ENCODE measurements at places on chromosomes 1 and 21.

GRCh38 chr1:33714421-33714820 is 149.5 kb upstream of the HMGB4 start:
- no peak for DNase-seq

DNA sequence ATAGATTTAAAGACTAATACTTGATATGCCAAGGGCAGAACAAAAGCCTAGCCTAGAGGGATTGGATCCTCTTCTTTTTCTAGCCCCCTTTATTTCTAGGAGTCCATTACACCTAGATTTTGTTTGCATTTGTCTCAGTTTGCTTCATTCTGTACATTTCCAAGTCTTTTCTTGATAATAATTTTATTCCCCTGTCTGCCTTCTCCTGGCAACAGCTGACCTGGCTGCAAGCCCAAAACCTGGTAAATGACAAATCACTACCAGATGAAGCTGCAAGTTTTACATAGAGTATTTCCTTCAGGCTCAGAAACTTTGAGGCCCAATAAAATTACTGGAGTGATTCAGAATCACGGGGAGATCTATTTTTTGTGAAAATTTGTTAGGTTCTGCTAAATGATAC is 36.5 kb upstream of the LHX8 start:
- DNase-seq, result no peak

- DNase-seq, result no peak
Measured at GRCh38 chr1:56473582-56474270, 105.6 kb downstream of the PLPP3 start.

GRCh38 chr1:150498342-150498741 is 9.6 kb upstream of the ECM1 start:
- no peak for DNase-seq

- DNase-seq, result no peak
Measured at GRCh38 chr1:203140743-203141520, 13.4 kb downstream of the ADORA1 start.

GRCh38 chr1:193348091-193348768 is 161.8 kb upstream of the B3GALT2 start:
- DNase-seq, result no peak

DNA sequence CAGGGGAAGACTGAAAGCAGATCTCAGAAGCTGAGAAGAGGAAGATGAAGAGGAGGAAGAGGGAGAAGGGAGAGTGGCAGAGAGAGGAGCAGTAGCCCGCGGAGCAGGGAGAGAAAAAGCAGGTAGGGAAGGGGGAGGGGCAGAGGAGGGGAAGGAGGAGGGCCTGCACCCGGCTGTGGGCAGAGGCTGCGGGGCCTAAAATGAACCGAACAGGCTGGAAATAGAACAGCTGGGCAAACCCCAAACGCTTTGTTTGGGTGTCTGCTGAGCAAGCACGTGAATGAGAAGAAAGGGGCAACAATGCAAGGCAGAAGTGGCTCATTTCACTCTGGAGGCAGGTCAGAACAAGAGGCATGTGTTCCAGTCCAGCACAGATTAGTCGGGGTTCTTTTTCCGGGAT is 33.5 kb downstream of the KCNC4 start:
- DNase-seq, result no peak

GRCh38 chr1:172272087-172272486 is 148.4 kb upstream of the C1orf105 start:
- DNase-seq, result no peak

- DNase-seq, result no peak
Measured at GRCh38 chr1:178899402-178899801, 28.5 kb upstream of the ANGPTL1 start.

DNA sequence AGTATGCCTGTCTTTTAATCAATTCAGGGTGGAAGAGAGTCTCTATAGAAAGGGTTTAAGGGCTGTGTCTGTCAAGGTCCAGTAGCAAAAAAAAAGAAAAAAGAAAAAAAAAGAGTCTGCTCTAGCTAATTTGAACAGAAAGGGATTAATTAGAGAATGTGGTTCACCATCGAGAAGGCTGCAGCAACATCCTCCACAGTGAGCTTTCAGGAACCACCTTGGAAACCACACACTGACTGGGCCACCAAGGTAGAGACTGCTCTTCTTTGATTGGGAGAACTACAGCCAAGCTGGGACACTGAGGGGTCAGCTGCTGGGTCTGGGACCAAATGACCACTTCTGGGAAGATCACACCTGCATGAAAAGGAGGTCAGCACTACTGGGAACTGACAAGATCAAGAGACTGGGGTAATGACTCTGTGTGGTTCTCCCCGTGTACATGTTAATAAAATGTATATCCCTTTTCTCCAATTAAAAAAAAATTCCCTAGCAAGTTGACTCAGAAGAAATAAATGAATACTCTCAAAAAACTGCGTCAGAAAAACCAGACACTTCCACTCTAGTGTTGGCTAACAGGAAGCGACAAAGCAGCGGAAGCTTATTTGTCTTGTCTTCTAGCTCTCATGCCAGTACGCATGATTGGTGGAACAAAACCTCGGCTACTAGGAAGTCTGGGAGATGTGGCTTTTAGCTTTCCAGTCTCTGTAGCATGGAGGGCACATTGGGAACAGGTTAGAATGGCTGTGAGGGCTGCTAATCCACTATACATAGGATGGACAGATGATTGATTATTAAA is 60.0 kb upstream of the IVNS1ABP start:
- no peak for DNase-seq

DNA sequence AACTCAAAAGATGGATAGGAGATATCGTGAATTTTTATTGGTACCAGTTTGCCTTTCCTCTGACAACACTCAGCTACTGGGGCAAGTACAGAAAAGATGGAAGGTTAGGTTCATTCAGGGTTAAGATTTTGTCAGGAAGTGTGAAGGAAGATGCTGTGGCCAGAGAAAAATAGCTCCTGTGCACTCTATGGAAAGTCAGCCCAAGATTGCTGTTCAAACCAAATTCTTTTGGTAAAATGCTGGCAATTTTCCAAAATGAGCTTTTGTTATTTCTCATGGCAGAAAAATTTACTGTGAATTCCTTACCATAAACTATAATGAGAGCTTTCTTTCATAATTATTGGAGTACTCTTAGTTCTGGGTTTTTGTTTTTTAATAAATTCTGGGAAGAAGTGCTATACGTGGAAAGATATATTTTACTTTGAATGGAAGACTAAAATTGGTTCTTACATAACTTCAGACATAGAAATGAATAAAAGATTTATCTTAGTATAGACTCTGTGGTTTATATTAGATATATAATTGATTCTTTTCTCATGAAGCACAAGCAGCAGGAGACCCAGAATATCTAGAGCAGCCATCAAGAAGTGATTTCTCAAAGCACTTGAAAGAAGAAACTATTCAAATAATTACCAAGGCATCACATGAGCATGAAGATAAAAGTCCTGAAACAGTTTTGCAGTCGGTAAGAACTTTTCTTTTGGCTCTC is 112.2 kb downstream of the USP25 start:
- no peak for DNase-seq

GRCh38 chr1:81549588-81550127 is 251.1 kb upstream of the ADGRL2 start:
- no peak for DNase-seq

GRCh38 chr1:19644681-19645410 is 735 bp downstream of the NBL1 start:
- DNase-seq, result no peak

GRCh38 chr1:35557118-35557610 is at the start of gene KIAA0319L:
Gene KIAA0319L, minus strand, starts transcription at chr1:35557403. Its CDS starts 2,912 bp downstream, at chr1:35554491.
- no peak for DNase-seq

GRCh38 chr1:41322835-41323234 is 38.4 kb upstream of the FOXO6 start:
- DNase-seq, result peak; percentile 47

DNA sequence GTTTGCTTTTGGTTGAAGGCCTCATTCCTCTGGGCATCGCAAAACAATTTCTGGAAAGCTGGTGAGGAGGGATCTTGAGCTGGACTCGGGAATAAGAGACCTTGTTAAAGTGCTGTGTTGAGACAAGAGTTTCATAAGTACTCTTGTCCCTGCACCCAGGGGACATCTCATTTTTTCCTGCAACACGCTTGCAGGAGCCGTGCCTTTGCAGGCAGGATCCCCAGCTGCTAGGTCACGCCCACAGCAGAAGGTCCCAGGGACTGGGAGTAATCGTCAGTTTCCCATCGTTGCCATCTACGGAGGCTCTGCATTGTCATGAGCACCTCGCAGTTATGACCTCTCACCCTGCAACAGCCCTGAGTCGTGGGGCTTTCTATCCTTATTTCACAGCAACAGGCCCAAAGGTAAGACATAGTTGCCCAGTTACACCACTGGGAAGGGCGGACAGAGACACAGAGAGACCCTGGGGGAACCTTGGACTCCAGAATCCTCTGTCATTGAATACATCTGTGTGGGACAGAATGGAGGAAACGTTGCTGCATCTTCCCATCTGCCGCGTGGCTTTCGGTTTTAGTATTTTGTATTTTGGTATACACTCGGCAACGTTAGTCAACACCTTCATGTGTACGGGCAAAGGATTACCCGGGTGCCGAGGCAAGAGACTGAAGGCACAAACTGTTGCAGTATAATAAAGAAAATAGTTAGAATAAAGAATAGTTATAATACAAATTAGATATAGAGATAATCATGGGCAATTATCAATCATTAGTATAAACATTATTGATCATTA is 60.4 kb upstream of the DMRTB1 start:
- DNase-seq, result no peak

DNA sequence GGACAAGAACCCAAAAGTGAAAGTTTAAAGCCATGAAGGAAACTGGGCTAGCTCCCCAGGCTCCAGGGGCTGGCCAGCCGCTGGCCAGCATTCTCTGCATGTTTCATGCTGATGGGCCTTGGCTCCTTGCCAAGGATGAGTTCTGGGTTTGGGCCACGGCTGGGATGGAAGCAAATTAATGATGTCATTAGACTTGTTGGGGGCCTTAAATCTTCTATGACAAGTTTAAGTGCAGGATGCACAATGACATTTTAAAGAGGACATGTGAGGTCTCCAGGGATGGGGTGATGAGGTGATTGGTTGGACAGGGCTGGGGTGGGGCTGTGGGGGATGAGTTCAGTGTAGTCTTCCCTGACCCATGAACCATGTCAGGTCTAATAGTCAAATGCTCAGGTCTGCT is 199.6 kb downstream of the TRABD2B start:
- DNase-seq, result no peak

GRCh38 chr1:220887520-220888416 is 8.5 kb downstream of the HLX start:
- no peak for DNase-seq

GRCh38 chr1:61533546-61533945 is 191.4 kb downstream of the TM2D1 start:
- DNase-seq, result no peak

DNA sequence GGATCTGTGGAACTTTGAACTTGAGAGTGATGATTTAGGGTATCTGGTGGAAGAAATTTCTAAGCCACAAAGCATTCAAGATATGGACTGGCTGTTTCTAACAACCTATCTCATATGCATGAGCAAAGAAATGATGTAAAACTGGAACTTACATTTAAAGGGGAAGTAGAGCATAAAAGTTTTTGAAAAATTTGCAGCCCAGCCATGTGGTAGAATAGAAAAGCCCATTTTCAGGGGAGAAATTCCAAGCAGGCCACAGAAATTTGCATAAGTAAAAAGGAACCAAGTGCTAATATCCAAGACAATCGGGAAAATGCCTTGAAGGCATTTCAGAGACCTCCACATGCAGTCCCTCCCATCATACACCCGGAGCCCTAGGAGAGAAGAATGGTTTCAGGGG is 15.7 kb downstream of the RIIAD1 start:
- no peak for DNase-seq

- no peak for DNase-seq
Measured at GRCh38 chr1:10890491-10891071, 94.1 kb upstream of the CASZ1 start.

GRCh38 chr1:95742591-95743089 is 508.6 kb downstream of the RWDD3 start:
- no peak for DNase-seq

DNA sequence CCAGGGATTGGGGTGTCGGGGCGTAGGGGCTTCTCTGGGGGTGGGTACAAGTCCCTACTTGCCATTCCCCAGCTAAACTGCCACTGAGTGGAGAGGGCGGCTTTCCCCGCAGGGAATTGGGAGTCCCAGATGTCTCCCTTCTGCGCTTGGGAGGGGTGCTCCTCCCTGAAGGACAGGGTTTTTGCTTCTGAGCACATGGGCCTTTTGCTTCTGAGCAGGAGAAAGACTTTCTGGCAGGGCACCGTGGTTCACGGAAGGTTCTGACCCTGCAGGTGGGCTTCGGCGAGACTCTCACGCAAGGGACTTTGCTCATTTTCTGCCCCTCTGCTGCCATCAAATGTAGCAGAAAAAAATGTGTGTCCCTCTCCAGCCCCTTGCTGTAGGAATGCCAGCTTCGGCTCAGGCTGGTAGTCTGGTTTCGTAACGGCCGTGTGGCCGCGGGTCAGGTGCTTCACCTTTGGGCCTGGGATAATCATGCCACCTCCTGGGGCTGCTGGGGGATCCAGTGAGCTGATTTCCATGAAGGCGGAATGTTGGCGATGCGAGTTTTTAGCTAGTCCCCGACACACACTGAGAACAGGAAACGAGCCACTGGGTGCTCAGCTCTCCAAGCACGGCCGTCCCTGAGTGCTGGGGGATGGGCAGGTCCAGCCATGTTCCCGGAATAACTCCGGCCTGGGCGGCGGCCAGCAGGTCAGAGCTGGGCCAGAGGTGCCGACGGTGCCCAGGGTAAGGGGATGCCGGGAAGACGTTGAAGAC is 364.0 kb downstream of the CAMTA1 start:
- DNase-seq, result no peak

- peak; percentile 79 for DNase-seq
Measured at GRCh38 chr1:205356440-205357139, at the start of gene KLHDC8A. Gene KLHDC8A, minus strand, starts transcription at chr1:205356922. Its CDS starts 13,318 bp downstream, at chr1:205343604.

GRCh38 chr1:20725189-20726117 is 7.0 kb downstream of the SH2D5 start:
- DNase-seq, result no peak

DNA sequence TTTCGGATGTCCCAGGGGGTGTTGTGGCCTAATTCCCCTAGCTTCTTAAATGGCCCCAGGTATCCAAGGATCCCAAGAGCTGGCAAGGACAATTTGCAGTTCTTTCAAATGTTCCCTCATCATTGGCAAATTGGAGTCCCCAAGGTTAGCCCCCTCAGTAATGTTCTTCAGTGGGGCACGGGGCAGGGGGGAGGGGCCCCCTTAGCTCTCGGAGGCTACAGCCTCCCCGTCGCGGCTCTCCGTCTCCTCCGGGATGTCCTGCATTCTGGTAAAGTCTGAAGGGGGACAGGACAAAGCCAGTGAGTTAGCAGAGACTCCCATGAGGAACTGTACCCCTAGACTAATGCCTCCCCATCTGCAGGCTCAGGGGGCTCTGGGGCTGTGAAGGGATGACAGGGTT is 6.3 kb downstream of the RXFP4 start:
- DNase-seq, result no peak

Measured in neuronal stem cell (in vitro differentiated cells).